Dorsolateral prefrontal cortex (tissue), 122 donors: ENCODE measurements at places on chromosomes 7 and 10. TPM values are rescaled to one million over a fixed set of nuclear protein-coding genes. Genes with fewer than 3 reads are reported as not detected.

AKR1C4 gene
- total RNA-seq = not detected

LAMB4 gene
- total RNA-seq = not detected

AGBL3 gene
- 5.1 TPM for total RNA-seq

WEE2 gene
- 0.15 TPM for total RNA-seq

CASD1 gene
- total RNA-seq = 65.7 TPM

TUBAL3 gene
- total RNA-seq = not detected

FANK1 gene
- 4.9 TPM for total RNA-seq

TBC1D12 gene
- 24.3 TPM for total RNA-seq

PAPSS2 gene
- total RNA-seq = 16.0 TPM
